GM12864 (cell line): ENCODE measurements at places on chromosomes 3 and 15.

DNA sequence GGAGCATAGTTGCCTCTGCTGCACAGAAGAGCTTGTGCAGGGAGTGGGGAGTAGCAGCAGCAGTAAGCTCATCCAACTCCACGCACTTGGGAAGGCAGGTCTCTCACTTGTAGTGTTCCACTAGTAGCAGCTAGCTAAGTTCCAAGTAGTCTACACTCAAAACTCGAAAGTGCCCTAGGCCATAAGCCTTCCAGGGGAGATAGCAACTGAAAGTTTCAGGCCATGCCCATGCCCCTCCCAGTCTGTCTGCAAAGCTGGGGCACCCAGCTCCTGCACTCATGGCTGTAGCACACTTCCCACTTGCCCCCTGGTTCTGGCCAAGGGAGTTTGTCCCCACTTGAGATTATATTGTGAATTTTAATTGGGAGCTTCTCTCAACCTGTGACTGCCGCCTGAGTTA, 57.5 kb downstream of the MFSD1 start:
- no peak for DNase-seq

GRCh38 chr3:196238612-196239560, 22.6 kb downstream of the SLC51A start:
- DNase-seq = no peak

DNA sequence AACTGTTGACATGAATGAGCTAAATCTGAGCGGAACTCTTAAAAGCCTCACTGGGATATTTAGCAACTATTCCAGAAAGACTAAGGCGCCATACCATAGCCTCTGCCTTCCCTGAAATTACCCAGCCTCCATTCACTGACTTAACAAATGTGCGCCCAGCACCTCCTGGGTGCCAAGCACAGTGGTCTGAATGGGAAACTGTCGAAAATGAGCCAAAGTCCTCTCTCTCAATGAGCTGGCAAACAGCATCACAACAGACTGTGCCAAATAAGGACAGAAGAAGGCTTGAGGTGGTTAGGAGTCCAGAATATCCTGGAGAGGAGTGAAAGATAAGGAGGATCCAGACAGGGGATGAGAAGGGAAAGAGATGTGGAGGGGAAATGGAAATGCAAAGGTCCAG, 332.4 kb downstream of the MAGI1 start:
- no peak for DNase-seq

GRCh38 chr15:83106994-83107840, at the start of gene TM6SF1:
Gene TM6SF1, plus strand, starts transcription at chr15:83107645. Its CDS starts 36 bp downstream, at chr15:83107681.
- DNase-seq = no peak

GRCh38 chr3:55042591-55042990, 114.7 kb upstream of the LRTM1 start:
- DNase-seq = no peak

GRCh38 chr15:91967935-91968606, 114.6 kb downstream of the SLCO3A1 start:
- DNase-seq = no peak

DNA sequence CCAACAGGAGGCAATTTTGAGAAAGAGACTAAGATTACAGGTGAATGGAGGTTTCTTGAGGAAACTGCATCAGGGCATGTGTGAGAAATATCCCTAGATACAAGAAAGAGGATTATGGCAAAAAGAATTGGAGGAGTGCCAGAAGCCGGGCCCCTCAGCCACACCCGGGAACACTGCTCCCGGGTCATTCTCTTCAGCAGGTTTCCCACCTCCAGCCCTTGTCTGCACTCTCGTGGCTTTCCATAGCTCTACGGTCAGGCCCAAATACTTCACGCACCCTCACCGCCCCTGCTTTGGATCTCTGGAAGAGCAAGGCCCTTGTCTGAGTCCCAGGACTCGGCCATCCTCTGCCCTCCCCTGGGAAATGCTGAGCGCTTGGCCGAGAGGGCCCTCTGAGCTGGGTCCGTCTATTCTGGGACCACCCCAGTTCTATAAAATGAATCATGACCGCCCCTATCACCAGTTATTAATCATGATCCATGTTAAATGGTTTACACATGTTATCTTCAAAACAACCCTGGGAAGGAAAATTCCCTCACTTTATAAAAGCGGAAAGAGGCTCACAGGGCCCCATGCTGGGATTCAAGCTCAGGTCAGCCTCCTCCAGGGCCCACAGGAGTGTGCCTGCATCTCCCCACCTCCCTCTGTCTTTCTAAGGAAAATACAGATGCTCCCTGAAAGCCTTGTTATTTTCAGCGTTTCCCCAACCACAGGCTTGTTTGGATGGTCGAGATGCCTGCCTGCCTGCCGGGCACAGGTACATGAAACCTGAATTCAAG, 38.8 kb upstream of the SPTBN5 start:
- no peak for DNase-seq

DNA sequence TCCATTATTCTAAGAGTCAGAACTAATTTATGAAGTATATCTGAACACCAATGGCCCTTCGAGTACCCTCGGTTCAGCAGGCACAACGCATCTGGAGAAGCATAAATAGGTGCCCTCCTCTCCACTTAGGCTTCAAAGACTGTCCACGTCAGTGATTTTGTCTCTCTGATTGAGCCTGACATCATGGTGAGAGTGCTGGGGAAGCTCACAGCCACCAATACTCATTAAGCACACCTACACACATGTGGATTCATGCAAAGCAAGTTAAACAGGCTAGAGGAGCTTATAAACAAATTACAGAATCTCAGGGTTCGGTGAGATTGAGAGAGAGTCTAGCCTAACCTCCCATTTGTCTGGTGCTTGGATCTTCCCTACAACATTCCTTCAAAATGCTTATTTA, 3.6 kb downstream of the CLDN1 start:
- no peak for DNase-seq

DNA sequence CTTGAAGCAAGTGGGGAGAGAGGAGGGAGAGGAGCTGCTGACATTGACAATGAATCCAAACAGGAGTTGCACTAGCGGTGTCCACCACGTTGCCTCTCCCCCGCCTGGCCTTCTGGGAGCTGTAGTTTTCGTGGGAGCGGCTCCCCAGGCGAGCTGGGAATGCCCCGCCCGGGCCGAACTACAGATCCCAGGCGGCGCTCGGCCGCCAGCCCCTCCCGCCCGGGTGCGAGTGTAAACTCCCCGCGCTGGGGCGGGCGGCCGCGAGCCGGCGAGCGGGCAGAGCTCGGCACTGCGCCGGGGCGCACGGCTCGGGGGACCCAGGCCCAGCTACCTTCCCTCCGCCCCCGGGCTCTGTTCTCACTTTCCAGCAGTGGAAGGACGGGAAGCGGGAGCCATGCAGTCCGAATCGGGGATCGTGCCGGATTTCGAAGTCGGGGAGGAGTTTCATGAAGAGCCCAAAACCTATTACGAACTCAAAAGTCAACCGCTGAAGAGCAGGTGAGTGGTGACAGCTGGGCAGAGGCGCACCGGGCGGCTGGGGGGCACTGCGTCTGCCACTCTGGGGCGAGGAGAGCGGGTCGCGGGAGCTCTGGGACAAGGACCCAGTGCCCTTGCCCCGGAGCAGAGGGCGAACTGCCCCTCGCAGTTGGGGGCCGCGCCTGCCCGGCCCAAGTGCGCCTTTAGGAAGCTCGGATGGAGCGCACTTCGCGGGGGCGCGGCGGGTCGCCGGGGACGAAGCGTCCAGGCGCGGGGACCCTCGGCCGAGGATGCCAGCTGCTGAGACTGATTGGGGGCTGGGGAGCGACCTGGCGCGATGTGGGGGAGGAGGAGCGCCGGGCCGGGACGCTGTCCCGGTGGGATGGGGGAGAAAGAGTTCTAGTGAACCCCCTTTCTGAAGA, at the start of gene MITF:
TSS of gene MITF (plus strand) at position 261 of the 899 bp plus-strand sequence. CDS start at position 395, 134 bp downstream.
- peak; percentile 25 for DNase-seq

DNA sequence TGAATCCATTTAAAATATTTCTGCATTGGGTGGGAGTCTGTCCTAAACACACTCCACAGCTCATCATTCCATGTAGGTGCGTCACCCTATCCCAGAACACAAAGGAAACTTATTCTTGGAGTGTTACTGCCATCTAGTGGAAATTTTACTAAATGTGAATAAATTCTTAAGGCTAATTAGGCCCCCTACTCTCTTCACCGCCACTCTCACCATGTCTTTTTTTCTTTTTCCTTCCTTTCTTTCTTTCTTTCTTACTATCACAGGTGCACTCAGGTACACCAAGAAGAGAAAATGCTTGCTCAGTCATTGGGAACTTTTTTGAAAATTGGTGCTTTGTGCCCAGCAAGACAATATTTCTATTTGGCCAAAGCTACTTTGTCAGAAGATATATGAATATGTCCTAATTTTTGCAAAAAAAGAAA, 26.4 kb upstream of the ATP8B4 start:
- DNase-seq = no peak

DNA sequence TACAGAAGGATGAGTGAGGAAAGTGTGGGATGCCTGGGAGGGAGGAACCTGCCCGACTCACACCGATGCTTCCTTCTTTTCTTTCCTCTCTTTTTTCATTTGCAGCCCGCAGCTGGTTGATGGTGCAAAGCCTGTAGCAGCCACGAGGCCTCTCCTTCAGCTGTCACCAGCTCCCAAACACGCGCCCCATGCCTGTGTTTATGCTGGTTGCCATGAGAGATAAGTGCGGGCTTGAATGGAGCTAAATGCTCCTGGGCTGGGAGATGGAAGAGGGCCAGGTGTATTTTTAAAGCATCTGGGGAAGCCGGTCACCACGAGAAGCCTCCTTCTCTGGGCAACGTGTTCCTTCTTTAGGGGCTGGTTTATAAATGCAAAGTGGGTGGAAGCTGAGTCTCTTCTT, 9.3 kb downstream of the COLQ start:
- DNase-seq = no peak

- DNase-seq = no peak
Measured at GRCh38 chr3:151816091-151816604, 2.2 kb downstream of the AADAC start.

- no peak for DNase-seq
Measured at GRCh38 chr3:118057086-118057485, 977.6 kb downstream of the IGSF11 start.

DNA sequence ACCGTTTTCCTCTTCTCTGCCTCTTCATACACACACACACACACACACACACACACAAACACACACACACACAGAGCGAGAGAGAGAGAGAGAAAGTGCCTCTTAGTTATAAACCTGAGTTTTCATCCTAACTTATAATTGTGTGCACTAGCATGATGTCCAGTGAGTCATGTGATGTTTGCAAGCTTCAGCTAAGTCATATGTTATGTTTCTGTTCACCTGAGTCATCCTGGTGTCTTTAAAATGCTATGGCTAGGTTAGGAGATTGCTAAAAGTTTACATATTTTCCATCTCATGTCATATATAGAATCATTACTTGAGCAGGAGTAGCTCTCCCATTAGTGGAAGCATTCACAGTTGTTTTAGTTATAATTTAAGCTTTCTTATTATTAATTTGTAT, 155.8 kb downstream of the EPHA6 start:
- no peak for DNase-seq

DNA sequence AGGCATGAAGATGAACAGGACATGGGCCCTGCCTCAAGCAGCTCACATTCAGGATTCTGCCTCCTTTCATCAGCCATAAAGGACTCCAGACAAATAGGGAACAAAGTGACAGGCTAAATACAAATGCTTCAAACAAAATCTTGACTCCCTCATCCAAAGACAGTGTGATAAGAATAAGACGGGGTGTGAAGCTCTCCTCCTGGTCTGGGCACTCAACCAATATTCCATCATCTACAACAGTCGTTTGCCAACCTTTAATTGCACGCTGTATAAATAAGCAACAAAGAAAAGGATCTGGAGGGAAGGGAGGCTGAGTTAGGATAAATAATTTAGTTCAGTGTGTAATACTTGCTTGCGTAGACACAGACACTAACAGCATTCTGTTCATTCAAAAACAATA, 5.4 kb downstream of the CCDC54 start:
- no peak for DNase-seq

DNA sequence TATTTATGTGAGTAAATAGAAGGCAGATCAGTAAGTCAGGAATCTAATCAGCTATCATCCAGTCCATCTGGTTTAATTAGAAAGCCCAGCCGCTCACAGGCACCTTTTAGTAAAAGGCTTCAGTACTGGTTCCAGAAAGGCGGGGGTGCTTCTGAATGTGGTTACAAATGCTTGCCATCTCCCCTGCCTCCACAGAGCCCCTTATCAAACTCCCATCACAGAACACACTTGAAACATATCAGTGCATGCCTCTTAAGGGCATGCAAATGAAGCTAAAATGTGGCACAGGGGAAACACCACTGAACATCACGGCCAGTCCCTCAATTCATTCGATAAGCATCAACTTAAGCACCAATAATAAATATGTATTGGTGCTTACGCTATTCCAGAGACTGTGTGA, 261.4 kb downstream of the RORA start:
- no peak for DNase-seq

DNA sequence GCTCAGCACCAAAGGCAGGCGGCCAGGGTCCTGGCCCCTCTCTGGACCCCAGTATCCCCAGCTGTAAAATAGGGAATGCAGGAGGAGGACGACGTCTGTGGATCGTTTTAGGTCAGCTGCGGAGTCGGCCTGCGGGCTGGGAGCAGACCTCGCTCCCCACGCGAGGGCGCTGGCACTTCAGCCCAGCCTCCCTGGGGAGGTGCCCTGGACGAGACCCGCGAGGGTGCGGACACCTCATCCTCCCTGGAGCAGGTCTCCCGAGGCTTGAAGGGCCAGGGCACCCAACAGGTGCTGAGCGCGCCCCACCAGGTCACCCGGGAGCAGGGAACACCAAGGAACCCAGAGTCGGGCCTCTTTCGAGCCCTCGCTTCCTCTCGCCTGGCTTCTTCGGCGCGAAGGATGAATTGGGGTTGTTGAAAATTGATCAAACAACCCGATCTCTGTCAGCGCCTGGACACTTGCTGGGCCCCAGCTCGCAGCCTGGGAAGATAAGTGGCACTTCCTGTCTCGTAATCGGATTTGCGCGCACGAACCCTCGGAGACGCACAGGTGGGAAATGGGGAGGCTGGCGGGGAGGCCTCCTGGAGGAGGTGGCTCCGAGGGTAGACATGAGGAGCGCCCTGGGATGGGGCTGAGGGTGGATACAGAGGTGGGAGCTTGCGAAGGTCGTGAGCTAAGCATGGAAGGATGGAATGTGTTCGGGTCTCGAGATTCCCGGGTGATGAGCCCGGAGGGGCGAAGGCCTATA, 588 bp upstream of the VIPR1 start:
- DNase-seq = no peak

DNA sequence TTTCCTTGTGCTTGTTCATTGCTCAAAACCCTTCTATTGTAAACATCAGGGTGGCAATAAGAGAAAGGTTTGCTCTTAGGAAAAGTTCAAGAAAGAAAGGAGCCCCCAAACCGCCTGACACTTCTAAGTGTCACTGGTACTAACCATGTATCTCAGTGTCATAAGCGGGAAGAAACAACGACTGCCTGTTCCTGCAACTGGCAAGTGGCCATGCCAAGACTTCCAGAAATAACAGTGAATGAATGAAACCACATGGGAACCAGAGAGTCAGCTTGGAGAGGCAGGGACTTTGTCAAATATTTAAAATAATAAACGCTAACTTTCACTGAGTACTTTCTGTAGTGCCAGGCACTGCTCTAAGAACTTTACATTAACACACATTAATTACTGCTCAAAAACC, 1.1 kb downstream of the PLSCR2 start:
- DNase-seq = no peak

- no peak for DNase-seq
Measured at GRCh38 chr3:182118066-182118465, 406.3 kb downstream of the SOX2 start.

- DNase-seq = no peak
Measured at GRCh38 chr15:82301296-82302016, 38.8 kb downstream of the SAXO2 start.

- no peak for DNase-seq
Measured at GRCh38 chr15:98753726-98754656, 105.7 kb downstream of the IGF1R start.
